ENCODE measurements at places on chromosomes 4 and X.

DNA sequence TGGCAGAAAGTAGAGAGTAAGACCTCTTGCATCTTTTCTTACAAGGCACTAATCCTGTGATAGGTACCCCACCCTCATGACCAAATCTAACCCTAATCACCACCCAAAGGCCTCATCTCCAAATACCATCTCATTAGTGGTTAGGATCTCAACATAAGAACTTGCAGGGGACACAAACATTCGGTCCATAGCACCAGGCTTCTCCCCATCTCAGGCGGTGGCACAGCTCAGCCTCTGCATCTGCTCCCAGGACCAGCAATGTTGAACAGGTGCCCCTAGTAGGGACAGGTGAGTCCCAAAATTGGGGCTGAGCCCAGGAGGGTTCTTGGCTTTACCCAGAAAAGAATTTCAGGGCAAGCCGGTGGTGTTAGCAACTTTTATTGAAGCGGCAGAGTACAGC, 8.4 kb upstream of the MRFAP1 start:
- H3K4me3 ChIP-seq, result no peak overlapping the region
- no peak for DNase-seq
- peaks cover 15% of the 10 kb centered on the region for H3K4me1 ChIP-seq
- H3K27me3 ChIP-seq, result no peaks in the 10 kb centered on the region
- no peak overlapping the region for H3K27ac ChIP-seq

- no peak overlapping the region for H3K27ac ChIP-seq
- no peak overlapping the region for H3K4me3 ChIP-seq
- DNase-seq, result no peak
- H3K4me1 ChIP-seq, result no peaks in the 10 kb centered on the region
- no peaks in the 10 kb centered on the region for H3K36me3 ChIP-seq
- H3K27me3 ChIP-seq, result no peaks in the 10 kb centered on the region
Measured at GRCh38 chr4:114535725-114536124, 62.9 kb upstream of the UGT8 start.

DNA sequence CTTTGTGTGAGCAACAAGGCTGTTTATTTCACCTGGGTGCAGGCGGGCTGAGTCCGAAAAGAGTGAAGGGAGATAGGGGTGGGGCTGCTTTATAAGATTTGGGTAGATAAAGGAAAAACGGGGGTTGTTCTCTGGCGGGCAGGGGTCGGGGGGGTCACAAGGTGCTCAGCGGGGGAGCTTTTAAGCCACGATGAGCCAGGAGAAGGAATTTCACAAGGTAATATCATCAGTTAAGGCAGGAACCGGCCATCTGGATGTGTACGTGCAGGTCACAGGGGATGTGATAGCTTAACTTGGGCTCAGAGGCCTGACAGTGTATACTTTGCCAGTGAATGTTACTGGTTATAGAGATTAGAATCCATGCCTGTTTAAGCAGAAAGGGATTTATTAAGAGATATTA, 19.7 kb upstream of the SPCS3 start:
- no peaks in the 10 kb centered on the region for H3K4me1 ChIP-seq
- H3K27me3 ChIP-seq, result peaks cover 7% of the 10 kb centered on the region
- no peaks in the 10 kb centered on the region for H3K36me3 ChIP-seq
- no peak overlapping the region for H3K4me3 ChIP-seq

DNA sequence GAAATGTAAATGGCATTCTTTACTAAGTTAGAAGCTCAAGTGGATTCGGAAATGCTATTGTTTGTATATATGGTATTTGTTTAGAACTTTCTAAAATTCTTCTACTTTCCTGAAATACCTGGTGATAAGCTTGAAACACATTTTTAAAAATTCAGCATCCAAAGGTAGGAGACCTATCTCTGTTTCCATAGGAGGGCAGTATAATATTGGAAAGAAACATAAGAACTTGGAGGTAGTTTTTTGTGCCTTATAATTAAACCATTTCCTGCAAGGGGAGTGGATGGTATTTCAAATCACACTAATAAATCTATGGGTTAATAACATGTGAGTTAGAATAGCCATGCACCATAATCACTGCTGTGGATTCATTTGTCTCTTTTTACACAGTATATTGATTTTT, 217.4 kb upstream of the AADAT start:
- no peak for DNase-seq
- H3K4me1 ChIP-seq, result no peaks in the 10 kb centered on the region
- no peaks in the 10 kb centered on the region for H3K36me3 ChIP-seq
- H3K27ac ChIP-seq, result no peak overlapping the region
- no peaks in the 10 kb centered on the region for H3K27me3 ChIP-seq

DNA sequence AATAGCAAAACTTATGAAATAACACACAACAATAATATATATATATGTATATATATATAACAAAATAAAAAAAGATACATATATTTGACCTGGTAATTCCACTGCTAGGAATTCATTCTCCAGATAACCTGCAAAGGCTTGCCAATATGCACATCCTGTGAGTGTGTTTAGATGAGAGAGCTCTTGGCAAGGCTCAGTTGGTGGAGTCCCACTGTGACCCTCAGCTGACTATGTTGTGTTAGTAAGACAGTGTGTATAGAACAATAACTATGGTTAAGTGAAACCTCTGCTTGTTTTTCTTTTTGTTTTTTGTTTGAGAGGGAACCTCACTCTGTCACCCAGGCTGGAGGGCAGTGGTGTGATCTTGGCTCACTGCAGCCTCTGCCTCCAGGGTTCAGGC, 39.5 kb upstream of the RBMX start:
- DNase-seq, result no peak
- no peak overlapping the region for H3K4me3 ChIP-seq
- no peaks in the 10 kb centered on the region for H3K27me3 ChIP-seq
- H3K36me3 ChIP-seq, result no peaks in the 10 kb centered on the region
- no peak overlapping the region for H3K27ac ChIP-seq
- H3K4me1 ChIP-seq, result peaks cover 2% of the 10 kb centered on the region

GRCh38 chrX:154661170-154661569, 7.8 kb upstream of the CTAG2 start:
- H3K27me3 ChIP-seq, result no peaks in the 10 kb centered on the region
- no peak for DNase-seq
- H3K36me3 ChIP-seq, result no peaks in the 10 kb centered on the region
- H3K4me3 ChIP-seq, result no peak overlapping the region
- H3K4me1 ChIP-seq, result peaks cover 9% of the 10 kb centered on the region

- no peak for DNase-seq
- H3K36me3 ChIP-seq, result no peaks in the 10 kb centered on the region
- no peaks in the 10 kb centered on the region for H3K27me3 ChIP-seq
- H3K27ac ChIP-seq, result no peak overlapping the region
Measured at GRCh38 chr4:45363931-45364330, 637.6 kb upstream of the GNPDA2 start.

- H3K4me1 ChIP-seq, result no peaks in the 10 kb centered on the region
- no peak overlapping the region for H3K27ac ChIP-seq
- H3K27me3 ChIP-seq, result no peaks in the 10 kb centered on the region
- H3K36me3 ChIP-seq, result no peaks in the 10 kb centered on the region
- H3K4me3 ChIP-seq, result no peak overlapping the region
Measured at GRCh38 chr4:32196950-32197688, 1477.0 kb downstream of the PCDH7 start.

DNA sequence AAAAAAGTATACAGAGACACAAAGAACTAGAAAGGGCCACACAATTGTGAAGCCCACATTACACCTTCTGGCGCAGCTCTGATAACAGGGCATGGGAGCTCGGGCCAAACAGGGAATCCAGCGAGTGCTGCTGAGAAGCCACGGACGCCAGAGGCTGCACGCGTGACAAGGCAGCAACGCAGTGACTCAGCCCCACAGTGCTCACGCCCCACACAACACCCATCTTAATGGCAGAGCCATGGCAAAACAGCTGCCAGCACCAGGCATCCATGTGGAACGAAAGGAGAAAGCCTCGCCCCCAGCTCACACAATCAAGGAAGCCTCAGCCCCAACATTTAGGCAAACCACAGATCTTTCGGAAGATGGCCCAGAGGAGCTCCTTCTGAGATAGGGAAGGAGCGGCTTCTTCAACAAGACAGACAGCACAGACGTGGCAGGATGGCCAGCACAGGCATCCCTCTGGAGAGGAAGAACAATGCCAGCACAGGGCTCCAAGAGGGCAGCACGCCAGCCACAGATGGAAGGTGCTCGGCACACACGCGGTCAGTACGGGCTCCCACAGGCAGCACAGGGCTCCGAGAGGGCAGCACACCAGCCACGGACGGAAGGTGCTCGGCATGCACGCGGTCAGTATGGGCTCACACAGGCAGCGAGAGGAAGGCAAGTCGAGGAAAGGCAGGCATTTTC, 33.1 kb downstream of the GAK start:
- DNase-seq, result no peak
- peaks cover 69% of the 10 kb centered on the region for H3K36me3 ChIP-seq
- H3K27me3 ChIP-seq, result no peaks in the 10 kb centered on the region

- H3K27ac ChIP-seq, result no peak overlapping the region
- H3K36me3 ChIP-seq, result no peaks in the 10 kb centered on the region
- no peaks in the 10 kb centered on the region for H3K27me3 ChIP-seq
- H3K4me3 ChIP-seq, result no peak overlapping the region
- DNase-seq, result no peak
- H3K4me1 ChIP-seq, result no peaks in the 10 kb centered on the region
Measured at GRCh38 chrX:133723930-133724329, 261.5 kb downstream of the GPC3 start.

DNA sequence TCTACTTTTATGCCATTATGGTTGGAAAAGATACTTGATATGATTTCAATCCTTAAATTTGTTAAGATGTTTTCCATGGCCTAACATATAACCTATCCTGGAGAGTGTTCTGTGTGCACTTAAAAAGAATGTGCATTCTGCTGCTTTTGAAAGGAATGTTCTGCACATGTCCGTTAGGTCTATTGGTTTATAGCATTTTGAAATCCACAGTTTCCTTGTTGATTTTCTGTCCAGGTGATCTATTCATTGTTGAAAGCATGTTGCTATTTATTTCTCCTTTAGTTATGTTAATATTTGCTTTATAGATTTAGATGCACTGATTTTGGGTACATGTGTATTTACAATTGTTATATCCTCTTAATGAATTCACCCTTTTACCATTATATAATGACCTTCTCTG, 5.7 kb upstream of the KLKB1 start:
- no peak overlapping the region for H3K27ac ChIP-seq
- no peaks in the 10 kb centered on the region for H3K27me3 ChIP-seq

DNA sequence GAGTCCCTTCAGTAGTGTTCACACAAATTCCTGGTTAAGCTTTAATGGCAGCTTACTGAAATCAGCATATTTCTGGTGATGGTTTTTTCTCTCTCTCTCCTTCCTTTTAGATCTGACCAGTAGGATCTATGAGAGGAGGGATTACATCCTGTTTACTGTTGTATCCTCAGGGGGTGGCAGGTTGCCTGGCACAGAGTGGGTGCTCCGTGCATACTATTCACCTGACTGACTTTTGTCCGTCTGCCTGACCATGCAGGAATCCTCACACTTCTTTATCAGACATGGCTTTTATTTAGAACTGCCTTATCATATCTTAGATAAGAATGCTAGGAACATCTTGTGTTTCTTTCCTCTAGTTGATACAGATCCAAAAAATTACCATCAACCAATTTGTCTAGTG, 29.6 kb downstream of the MCUB start:
- H3K4me3 ChIP-seq, result no peak overlapping the region
- H3K27me3 ChIP-seq, result no peaks in the 10 kb centered on the region
- no peaks in the 10 kb centered on the region for H3K36me3 ChIP-seq
- no peak for DNase-seq
- H3K27ac ChIP-seq, result no peak overlapping the region
- H3K4me1 ChIP-seq, result peaks cover 13% of the 10 kb centered on the region

- H3K4me3 ChIP-seq, result no peak overlapping the region
- no peaks in the 10 kb centered on the region for H3K36me3 ChIP-seq
- no peaks in the 10 kb centered on the region for H3K4me1 ChIP-seq
- no peak for DNase-seq
- H3K27me3 ChIP-seq, result no peaks in the 10 kb centered on the region
- H3K27ac ChIP-seq, result no peak overlapping the region
Measured at GRCh38 chrX:47540754-47541538, 20.1 kb upstream of the ARAF start.

DNA sequence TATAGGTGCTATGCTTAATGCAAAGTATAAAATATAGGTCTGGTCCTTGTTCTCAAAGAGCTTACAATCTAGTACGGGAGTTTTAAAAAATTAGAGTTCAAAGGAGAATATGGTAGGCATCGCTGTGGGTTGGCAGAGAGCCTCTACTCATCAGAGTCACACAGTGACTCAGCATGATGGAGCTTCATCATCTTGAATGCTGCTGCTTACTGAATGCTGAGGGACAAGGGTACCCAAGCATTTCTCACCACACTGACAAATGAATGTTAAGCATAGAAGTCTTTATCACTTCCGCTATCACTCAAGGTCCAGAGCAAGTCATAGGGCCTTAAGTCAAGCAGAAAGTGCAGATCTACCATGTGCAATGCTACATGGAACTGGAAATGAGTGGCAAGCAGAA, 268.6 kb upstream of the IGFBP7 start:
- H3K4me1 ChIP-seq, result no peaks in the 10 kb centered on the region
- no peak for DNase-seq
- H3K27me3 ChIP-seq, result no peaks in the 10 kb centered on the region
- no peak overlapping the region for H3K4me3 ChIP-seq
- H3K36me3 ChIP-seq, result no peaks in the 10 kb centered on the region
- no peak overlapping the region for H3K27ac ChIP-seq

DNA sequence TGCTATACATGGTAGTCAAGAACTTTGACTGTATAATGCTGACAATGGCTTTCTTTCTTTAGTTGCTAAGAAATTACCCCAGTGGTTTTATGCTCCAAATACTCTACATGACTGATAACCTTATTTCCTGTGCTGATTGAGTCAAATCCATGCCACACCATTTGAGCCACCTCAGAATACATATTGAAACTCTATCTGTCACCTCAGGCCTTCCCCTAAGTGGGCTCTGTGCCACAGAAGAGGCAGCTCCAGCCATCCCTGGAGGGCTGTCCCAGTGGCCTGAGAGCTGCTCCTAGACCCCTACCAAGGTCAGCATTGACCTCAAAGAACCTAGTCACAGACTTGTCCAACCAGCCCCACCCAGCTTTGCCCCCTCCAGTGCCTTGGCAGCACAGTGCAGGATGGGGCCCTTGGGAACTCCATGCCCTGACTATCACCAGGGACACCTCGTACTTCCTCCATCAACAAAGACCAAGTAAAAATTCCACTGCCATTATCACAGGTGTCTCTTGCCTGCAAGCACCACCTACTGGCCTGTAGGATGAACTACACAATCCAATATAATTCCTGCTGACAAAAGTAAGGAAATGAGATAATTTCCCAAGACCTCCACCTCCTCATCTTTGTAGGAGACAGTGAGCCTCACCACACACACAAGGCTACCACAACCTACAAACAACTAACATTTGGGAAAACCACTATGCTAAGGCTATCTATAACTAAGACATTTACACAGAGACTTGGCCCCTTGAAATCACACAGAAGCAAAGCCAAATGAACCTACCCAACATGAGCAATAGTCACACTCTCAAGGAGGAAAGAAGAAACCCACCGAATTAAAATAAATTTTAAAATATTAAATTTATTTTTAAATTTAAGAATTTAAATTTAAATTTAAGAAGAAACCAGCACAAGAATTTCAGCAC, 239.9 kb downstream of the NKX6-1 start:
- H3K36me3 ChIP-seq, result no peaks in the 10 kb centered on the region
- no peak overlapping the region for H3K4me3 ChIP-seq
- no peaks in the 10 kb centered on the region for H3K27me3 ChIP-seq
